ENCODE measurements at places on chromosomes 6 and 20.

GRCh38 chr6:104186831-104187230, 672.9 kb downstream of the HACE1 start:
- DNase-seq, result no peak

GRCh38 chr6:24031496-24031895, 94.5 kb upstream of the NRSN1 start:
- no peak for DNase-seq

DNA sequence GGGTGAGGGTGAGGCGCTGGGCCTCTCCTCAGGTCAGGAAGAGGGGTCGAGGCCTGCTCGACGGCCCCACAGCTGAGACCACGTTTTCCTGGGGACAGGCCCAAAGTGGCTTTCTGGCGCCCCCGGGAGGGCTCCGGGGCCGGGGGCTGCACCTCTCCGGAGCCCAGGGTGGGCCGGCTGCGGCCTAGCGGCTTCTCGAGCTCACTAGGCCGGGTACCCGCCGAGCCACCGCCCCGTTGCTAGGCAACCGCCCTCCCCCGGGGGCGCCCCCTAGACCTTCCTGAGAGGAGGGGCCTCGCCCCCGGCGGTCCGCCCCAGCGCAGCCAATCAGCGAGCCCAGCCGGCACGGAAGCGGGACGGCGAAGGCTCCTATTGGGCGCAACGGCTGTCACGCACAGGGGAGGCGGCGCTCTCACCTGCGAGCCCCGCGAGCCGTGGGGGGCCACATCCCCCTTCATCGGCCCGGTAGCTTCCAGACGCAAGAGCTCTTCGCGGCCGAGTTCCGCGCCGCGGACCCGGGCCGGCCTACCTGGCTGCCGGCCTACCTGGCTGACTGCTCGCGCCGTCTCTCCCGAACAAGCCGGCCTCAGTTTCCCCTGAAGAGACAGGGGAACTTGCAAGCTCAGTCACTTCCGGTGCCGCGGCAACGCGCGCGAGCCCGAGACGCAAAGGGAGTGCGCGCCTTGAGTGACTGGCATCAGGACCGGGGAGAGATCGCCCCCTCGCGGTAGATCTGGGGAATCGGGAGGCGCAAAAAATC, 831 bp upstream of the BCL2L1 start:
- peak; percentile 96 for DNase-seq

- no peak for DNase-seq
Measured at GRCh38 chr6:158417760-158418098, 105.5 kb downstream of the TULP4 start.

- no peak for DNase-seq
Measured at GRCh38 chr6:70857387-70858077, 99.3 kb downstream of the B3GAT2 start.

GRCh38 chr6:125192610-125192930, 39.0 kb downstream of the TPD52L1 start:
- DNase-seq, result no peak

- no peak for DNase-seq
Measured at GRCh38 chr20:32523613-32524213, 61.4 kb downstream of the NOL4L start.

GRCh38 chr6:137879885-137880745, 13.1 kb downstream of the TNFAIP3 start:
- DNase-seq, result no peak

DNA sequence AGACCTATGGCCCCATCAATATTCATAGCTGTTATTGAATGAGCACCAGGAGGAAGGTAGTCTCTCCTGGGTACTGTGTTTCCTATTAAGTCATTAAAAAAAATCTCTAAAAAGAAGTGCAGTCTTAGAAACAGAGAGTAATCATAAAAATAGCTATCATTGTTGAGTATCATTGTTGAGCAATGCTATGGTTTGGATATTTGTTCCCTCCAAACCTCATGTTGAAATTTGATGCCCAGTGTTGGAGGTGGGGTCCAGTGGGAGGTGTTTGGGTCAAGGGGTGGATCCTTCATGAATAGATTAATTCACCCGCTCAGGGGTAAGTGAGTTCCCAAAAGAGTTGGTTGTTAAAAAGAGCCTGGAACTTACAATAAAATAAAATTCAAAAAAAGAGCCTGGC, 88.1 kb upstream of the IYD start:
- DNase-seq, result no peak

DNA sequence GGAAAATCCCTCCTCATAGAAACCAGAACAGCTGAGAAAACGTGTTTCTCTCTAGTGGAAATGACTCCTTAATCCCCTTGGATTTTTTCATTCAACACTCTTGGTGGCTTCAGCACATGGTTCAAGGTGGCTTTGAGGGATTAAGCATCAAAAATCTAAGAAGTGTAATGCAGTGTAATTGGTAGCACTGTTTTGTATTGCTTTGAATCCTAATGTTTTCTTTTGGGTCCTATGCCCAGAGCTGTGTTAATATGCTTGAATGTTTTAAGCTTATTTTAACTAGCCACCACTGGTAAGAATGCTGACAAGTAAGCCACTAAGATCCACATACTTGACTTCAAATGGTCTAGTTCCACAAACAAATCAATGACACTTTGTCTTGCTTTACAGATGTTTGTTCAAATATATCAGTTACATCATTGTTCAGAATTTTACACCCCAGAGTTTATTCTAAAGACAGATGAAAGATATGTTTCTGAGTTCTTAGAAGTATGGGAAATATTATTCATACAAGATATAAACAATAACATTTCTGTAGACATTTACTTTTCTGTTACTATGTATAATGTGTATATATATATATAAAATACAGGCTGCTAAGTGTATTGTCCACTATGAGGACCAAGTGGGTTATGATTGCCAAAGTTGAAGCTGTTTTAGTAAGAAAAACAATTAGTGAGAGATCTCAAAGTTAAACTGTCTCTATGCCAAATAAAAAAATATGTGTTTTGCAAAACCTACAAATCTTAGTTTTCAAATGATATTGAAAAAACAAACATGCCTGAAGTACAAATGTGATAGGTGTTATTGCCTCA, 220.8 kb downstream of the OGFRL1 start:
- DNase-seq, result no peak

GRCh38 chr20:22511943-22512910, 72.1 kb downstream of the FOXA2 start:
- DNase-seq, result no peak

- no peak for DNase-seq
Measured at GRCh38 chr6:85977661-85978060, 335.0 kb upstream of the SYNCRIP start.

DNA sequence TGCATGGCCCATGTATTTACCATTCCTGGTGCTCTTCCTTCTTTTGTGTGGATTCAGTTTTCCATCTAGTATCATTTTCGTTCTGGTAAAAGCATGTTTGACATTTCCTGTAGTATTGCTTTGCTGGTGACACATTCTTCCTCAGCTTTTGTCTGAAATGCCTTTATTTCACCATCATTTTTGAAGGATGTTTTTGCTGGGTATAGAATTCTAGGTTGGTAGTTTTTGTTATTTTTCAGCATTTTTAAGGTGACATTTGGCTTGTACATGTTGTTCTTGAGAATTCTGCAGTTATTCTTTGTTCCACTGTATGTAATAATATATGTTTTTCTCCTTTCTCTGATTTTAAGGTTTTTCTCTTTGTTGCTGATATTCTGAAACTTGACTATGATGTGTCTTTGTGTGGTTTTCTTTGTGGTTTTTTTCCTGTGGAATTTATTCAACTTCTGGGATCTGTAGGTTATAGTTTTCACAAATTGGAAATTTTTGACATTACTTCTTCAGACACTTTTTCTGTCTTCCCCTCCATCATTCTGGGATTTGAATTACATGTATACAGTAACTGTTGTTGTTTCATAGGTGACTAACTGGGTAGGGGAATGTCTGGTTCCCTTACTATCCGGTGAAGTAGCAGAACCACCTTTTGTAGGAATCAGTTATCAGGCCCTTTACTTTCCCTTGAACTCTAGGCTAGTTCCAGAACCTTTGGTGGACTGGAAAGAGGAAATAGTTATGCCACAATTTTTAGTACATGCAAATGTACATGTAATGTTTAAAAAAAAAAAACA, 30.2 kb downstream of the SNX9 start:
- DNase-seq, result no peak

- no peak for DNase-seq
Measured at GRCh38 chr20:50876063-50876685, 55.1 kb downstream of the ADNP start.

GRCh38 chr20:23151008-23151703, 65.0 kb upstream of the CD93 start:
- no peak for DNase-seq

- no peak for DNase-seq
Measured at GRCh38 chr20:19966840-19967239, 50.3 kb upstream of the NAA20 start.

GRCh38 chr6:134557509-134557908, 239.6 kb upstream of the SGK1 start:
- DNase-seq, result no peak

DNA sequence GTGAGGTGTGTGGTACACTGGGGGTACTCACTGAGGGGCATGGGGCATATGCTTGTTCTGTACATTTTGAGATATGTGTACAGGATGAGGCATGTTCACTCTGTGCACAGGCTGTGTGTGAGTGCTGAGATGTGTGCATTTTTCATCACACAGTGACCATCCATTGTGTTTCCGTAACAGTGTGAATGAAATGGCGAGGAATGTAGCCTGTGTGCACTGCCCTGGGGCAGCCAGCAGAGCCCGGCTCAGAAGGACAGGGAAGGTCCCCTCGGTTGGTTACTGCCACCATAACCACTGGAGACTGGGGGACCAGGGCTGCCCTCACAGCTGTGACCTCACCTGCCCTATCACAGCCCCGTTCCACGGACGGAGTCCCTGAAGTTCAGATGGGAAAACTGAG, 106.2 kb upstream of the MYL9 start:
- DNase-seq, result no peak

- no peak for DNase-seq
Measured at GRCh38 chr20:24993337-24994185, 1.0 kb upstream of the APMAP start.

DNA sequence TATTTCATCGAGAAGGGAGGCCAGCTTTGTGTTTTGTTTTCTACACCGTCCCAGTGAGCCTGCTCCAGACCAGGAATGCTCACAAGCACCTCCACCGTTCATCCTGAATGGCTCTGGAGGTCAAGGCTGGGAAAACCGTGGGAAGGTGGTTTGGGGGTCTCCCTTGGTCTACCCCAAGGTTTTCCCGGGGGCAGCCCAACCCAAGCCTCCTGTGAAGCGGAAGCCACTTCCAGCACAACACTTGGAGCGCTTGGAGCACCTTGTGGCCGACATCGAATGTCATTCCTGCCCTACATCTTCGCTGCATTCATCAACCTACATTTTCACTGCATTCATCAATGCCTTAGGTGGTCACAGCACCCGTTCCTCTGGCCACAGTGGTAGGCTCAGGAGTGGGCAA, 255.6 kb upstream of the PMEPA1 start:
- no peak for DNase-seq

DNA sequence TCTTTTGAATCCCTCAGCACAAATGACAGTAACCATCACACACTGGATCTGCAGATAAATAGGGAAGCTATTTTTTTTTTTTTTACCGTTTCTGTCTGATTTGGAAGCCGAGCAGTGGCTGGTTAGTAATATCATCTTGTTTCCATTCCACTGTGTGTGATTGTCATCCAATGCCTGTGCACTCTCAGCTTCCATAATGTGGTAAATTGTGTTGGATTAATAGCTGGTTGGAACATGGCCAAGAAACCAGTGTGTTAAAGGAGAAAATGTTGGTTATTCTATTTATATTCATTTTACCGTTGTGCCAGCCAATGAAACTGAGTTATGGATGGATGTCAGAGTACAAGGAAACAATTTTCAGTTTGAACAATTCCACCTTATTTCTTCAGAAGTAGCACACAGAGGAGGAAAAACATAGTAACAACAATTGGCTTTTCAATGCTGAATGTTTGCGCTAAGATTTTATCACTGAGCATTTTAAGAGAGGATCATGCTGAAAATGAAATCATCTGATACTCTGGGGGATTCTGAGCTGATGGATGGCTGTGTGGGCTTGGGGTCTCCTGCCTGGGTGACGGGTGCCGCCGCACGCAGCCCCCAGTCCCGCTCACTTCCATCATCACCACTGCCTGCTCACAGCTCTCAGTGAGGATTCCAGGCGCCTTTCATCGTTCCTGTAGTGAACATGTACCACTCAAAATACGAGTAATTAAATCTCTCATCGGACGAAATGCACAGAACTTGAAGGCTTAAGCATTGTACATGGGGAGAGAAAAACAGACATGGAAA, 40.7 kb upstream of the EXOC2 start:
- no peak for DNase-seq

DNA sequence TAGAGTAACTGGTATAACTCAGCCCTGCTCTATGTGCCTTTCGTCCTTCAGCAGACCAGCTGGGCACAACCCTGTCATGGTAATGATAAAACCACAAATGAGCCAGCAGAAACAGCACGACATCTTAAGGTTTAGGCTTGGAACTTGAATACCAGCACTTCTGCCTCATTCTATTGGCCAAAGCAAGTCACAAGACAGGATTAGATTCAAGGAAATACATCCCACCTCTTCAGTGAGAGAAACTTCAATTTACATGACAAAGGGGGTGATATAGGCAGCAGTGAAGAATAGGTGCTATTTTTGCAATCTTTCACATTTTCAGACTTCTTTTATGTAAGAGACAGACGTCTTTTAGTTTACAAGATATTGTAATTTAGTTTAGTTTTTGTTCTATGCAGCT, 69.8 kb upstream of the SLC35F1 start:
- no peak for DNase-seq

GRCh38 chr6:112049026-112049799, 4.7 kb upstream of the CCN6 start:
- DNase-seq, result no peak

DNA sequence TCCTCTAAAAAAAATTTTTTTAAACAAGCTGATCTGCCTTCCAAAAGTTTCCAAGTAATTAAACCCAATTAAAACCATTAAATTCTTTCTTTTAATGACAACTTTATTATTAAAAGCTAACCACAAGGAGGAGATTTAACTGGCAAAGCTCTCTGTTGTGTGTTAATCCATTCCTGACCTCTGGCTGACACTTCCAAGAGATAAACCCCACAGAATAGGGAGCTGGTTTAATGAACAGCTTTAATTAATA, 230.8 kb downstream of the EYA2 start:
- no peak for DNase-seq

DNA sequence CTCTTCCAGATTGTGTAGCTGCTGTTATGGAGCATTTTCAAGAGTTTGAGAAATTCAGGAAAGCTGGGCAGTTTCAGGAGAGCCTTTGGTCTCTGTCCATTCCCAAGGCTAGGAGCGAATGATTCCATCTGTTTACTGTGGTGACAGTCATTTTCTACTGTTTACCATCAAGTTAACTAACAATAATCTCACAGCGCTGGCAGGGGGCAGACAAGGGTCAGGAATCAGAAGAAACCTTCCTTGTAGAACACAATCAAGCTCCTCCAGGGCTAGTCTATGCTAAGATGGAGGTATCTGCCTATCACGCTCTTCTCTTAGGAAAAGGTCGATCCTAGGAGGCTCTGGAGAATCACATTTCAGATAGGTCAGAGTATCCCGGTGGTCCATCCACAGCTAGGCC, 293.9 kb downstream of the KIF16B start:
- no peak for DNase-seq

Data from activated effector memory CD4-positive, alpha-beta T cell treated with Interleukin-2 at 50 U/mL for 16 hours (primary cell).